ENCODE measurements at places on chromosomes 2 and 18.

DNA sequence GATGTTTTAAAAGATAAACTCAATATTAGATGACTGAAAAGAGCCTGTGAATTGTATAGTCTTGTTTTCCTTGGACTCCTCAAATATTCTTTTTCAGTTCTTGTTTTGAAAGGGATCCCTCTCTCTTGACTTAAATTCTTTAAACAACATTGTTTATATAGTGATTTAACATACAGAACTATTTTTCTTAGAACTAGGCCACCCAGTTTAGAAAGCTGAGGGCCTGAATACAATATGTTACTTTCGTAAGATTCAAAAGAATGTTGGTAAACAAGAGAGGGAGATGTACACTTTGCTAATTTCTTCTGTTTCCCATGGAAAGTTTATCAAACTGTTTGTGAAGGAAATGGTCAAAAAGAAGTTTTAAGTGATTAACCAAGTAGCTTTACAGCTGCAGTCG lies 5.5 kb upstream of the TSPYL6 start:
- DNase-seq, result no peak

- DNase-seq, result no peak
Observed at GRCh38 chr2:195658541-195658890, 1.5 kb downstream of the SLC39A10 start.

GRCh38 chr2:212811921-212812320 lies 273.3 kb upstream of the ERBB4 start:
- no peak for DNase-seq

- DNase-seq, result no peak
Observed at GRCh38 chr18:68722821-68723220, 7.9 kb upstream of the TMX3 start.

DNA sequence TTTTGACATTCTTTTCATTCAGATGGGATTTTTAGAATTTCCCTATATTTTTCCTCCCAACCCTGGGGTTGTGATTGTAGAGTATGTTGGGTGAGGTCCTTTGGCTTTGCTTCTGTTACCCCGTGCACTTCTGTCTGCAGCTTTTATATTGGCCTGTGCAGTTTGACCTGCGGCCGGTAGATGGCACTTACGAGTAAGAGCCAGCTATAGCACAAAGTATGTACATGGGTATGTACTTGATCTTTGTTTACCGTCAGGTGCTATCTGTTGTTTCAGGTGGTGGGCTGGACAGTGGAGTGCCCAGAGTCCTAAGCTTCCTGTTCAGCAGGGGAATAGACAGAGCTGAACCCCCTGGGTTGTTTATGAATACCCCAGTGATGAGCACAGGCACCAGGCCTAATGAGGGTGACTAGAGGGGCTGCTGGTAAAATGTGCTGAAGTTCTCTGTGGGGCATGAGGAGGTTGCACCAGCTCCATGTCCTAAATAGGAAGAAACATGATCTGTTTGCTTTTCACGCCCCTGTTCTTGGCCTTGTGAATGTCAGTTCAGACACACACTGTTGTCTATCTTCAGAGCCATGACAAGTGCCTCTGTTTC lies 58.9 kb upstream of the THUMPD2 start:
- DNase-seq, result no peak

DNA sequence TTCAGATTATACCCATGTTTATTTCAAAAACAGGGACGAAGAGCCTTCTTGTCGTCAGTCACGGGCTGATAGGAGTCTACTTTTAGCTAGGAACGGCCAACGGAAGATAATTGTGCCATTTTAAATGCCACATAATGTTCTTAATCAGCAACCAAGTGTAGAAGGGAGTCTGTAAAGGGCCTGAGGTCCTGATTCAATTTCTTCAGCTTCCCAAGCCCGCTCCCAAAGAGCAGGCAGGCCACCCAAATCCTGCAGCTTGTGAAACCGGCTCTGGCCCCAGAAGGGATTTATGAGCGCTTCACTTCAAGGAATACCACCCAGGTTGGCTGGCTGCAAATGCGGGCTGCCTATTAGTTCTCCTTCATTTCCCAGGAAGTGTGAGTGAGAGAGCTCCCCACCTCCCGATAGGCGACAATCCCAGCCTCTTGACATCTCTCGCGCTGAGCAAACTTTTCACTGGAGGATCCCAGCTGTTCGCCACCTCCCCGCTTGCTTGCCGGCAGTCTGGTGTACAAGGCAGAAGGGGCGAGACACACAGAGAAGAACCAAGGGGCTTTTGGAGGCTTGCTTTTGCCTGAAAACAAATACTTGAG lies 272.9 kb downstream of the CDH20 start:
- no peak for DNase-seq

GRCh38 chr2:47089083-47089464 lies 66.0 kb downstream of the STPG4 start:
- no peak for DNase-seq

DNA sequence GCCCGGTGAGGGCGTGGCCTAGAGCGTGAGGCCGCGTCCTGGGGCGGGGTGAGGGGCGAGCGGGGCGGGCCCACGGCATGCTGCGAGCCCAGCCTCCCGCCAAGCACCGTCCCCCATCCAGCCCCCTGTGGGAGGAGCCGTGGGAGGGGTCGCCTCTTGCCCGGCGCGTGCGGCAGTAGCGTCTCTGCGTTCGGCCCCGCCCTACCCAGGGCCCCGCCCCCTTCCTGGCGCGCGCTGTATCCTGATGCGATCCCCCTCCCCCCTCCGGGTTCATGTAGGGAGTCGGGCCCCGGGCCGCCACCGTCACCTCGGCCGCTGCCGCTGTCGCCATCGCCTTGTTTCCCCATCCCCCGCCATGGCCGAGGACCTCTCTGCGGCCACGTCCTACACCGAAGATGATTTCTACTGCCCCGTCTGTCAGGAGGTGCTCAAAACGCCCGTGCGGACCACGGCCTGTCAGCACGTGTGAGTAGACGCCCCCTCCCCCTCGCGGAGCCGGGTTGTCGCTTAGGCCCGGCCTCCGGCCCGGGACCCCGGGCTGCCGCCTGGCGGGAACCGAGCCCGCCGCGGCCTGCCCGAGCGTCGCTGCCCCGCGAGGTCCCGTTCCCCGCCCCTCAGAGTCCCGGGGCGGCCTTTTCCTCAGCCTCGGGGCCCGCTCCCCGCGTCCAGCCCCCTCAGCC lies 888 bp downstream of the RNF138 start:
- peak; percentile 96 for DNase-seq

- no peak for DNase-seq
Observed at GRCh38 chr18:23220355-23220754, 85.1 kb downstream of the CABLES1 start.

DNA sequence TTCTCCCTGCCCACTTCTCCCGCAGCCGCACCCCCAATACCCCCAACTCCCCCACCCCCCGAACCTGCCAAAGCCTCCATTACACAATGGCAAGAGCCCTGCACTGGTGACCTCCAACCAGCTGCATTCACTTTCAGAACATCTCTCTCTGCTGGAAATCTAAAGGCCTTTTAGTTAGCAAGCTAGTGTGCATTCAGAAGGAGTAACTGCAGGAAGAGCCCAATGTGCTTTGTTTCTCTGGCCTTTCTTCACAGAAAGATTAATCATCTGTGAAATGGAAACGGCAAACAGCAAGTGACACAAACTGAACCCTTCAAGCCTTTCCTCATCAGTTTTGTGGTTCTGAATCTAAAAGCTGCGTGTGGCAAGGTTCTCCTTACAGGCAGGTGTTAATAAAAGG lies 124.2 kb downstream of the OLA1 start:
- DNase-seq, result no peak

DNA sequence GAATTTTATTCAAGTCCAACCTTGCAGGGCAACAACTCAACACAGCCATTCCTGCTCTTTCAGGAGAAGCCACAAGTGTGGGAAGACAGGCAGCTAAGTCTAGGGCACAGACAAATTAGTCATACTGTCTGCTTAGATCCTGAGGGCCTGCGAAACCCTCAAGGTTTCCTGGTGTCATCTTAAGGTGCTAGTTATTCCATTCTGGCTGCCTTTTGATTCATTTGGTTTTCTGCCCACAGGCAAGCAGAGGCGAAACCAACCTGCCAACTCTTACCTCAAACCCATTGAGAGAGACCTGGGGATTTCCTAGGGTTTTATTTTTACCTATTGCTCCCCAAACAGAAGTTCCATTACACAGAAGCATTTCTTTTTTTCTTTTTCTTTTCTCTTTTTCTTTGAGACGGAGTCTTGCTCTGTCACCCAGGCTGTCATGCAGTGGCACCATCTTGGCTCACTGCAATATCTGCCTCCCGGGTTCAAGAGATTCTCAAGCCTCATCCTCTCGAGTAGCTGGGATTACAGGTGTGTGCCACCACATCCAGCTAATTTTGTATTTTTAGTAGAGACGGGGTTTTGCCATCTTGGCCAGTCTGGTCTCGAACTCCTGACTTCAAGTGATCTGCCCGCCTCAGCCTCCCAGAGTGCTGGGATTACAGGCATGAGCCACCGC lies 23.7 kb upstream of the SCYGR1 start:
- DNase-seq, result no peak

DNA sequence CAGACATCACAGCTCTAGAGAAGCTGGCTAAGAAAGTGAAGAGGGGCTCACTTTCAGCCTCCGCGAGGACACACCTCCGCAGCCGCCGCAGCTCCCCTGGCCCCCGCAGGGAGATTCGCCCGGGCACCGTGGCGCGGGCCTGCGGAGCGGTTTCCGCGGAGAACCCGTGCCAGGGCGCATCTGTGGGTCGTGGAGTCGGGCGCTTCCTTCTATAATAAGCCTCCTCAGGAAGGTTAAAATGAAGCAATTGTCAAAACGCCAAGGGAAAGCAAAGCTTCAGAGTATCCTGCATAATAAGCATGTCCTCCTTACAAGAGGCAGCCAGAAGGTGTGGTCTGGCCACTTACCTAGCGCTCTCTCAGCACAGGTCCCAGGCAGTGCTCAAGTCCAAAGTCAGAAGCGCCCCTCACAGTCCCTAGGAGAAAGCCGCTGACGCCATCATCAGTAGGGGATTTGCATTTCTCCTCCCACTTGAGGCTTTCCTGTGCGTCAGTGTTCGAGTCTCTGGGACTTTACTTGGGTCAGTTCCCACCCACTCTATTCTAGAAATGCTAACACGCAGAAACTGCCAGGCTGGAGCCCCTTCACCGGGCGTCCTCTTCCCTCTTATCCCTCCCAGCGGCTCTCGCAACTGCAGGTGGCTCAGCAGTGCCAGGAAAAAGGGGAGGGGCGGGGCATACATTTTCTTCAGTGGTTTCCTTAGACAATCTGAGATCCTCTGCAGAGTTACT lies at the start of gene STAT4:
STAT4 (minus strand) TSS at position 395 of the 731 bp plus-strand sequence. CDS start 2,791 bp downstream, outside the sequence.
- DNase-seq, result no peak

GRCh38 chr18:69885841-69886531 lies 61.7 kb downstream of the CD226 start:
- no peak for DNase-seq

- no peak for DNase-seq
Observed at GRCh38 chr18:4248686-4249085, 206.4 kb downstream of the DLGAP1 start.

GRCh38 chr2:58601017-58601416 lies 359.9 kb upstream of the FANCL start:
- no peak for DNase-seq

GRCh38 chr2:138522556-138522955 lies 21.0 kb downstream of the SPOPL start:
- no peak for DNase-seq

DNA sequence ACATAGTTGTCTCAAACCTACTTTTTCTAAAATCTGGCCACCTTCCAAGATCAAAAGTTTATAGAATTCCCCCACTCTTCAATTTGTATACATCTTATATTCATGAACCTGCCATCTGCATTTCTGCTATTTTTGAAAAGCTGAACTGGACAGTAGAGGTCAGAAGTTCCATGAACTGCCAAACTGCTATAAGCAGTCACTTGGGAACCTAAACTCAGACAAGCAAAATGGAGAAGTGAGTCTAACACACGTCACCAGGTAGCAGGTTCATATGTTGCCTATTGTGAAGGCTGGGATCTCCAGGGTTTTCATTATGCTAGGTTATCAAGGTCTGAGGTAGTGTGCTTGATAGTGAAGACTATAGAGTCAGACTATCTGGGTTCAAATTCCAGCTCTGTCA lies 2.0 kb upstream of the MYO1B start:
- DNase-seq, result no peak

- DNase-seq, result no peak
Observed at GRCh38 chr2:23213196-23213595, 171.8 kb upstream of the KLHL29 start.

- DNase-seq, result no peak
Observed at GRCh38 chr2:235312571-235312970, 181.3 kb upstream of the AGAP1 start.

DNA sequence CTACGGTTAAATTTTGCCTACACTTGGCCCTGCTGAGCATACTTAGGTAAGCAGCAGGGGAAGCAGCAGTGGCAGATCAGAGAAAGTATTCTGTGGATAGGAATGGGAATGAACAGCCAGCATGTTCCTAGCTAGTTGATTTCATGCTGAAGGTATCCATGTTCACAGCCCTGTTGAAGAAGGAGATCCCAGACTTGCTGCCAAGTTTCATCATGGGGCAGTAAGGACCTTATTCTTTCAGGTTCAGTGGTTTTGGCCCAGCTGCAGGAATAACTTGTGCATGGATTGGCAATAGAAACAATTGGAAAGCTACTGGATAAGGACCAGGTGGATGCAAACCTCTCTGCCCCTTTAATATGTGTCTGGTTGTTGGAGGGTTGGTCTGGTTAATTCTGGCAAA lies 98.2 kb upstream of the TMEM178A start:
- no peak for DNase-seq

- DNase-seq, result no peak
Observed at GRCh38 chr18:51751901-51752300, 554.4 kb upstream of the MEX3C start.

GRCh38 chr2:10356439-10356811 lies 53.7 kb downstream of the HPCAL1 start:
- no peak for DNase-seq

GRCh38 chr2:174997110-174997509 lies 8.1 kb downstream of the CHN1 start:
- DNase-seq, result no peak

DNA sequence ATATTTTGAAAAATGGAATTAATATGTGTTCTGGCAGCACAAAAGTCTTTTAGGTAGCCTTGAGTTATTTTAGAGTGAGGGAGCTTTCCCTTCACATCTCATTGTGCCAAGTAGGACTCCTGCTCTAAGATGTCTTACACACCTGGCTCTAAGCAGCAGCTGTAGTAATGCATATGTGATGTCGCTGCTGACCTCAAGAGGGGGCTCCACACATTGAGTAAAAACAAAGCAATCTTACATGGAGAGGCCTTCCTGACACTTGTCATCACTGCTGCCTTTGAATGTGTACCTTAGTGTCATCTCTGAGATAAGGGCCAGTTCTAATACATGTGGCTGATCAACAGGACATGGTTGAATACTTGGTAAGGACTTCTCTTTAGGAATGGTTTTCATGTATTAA lies 75.8 kb downstream of the ACTR3 start:
- no peak for DNase-seq

DNA sequence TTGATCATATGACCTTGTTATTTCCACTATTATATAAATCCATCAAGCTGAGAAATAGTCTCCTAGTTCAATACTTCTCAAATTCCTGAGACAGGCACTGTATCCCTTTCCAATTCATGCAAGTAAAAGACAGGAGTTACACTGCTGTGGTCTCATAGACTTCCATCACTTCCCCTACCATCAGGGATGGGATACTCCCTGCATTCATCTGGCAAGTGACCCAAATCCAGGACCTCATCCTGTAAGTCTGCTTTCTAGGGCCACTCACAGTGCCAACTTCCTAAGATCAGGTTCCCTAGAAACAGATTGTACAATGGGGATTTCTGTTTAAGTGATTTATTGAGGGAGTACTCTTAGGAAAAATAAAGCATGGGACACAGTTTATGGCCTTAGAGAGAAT lies 424.0 kb upstream of the CDH7 start:
- no peak for DNase-seq

GRCh38 chr18:78526923-78527711 lies 452.5 kb upstream of the SALL3 start:
- no peak for DNase-seq
